ENCODE measurements at places on chromosomes 2 and 18. TPM values are rescaled to one million over a fixed set of nuclear protein-coding genes. Genes with fewer than 3 reads are reported as not detected.

The CPLX4 gene
- under 0.01 TPM for total RNA-seq

The IL1RL1 gene
- 0.25 TPM for total RNA-seq

The CRACDL gene
- 1.2 TPM for total RNA-seq

The LAMA3 gene
- 2.5 TPM for total RNA-seq

The PROM2 gene
- 0.98 TPM for total RNA-seq

The IL1F10 gene
- not detected for total RNA-seq
